Right atrium auricular region (tissue), 2 donors: ENCODE measurements at places on chromosomes 1 and 21. TPM values are rescaled to one million over a fixed set of nuclear protein-coding genes. Genes with fewer than 3 reads are reported as not detected.

SPRR2D gene
- not detected for total RNA-seq

CADM3 gene
- total RNA-seq, result 12.5 TPM

INAVA gene
- total RNA-seq, result not detected

GIPC2 gene
- total RNA-seq, result 2.3 TPM

OR2L13 gene
- total RNA-seq, result not detected

C1orf185 gene
- total RNA-seq, result not detected

GRCh38 chr1:925561-926421, 2.1 kb downstream of the SAMD11 start:
- DNase-seq, result no peak

DNA sequence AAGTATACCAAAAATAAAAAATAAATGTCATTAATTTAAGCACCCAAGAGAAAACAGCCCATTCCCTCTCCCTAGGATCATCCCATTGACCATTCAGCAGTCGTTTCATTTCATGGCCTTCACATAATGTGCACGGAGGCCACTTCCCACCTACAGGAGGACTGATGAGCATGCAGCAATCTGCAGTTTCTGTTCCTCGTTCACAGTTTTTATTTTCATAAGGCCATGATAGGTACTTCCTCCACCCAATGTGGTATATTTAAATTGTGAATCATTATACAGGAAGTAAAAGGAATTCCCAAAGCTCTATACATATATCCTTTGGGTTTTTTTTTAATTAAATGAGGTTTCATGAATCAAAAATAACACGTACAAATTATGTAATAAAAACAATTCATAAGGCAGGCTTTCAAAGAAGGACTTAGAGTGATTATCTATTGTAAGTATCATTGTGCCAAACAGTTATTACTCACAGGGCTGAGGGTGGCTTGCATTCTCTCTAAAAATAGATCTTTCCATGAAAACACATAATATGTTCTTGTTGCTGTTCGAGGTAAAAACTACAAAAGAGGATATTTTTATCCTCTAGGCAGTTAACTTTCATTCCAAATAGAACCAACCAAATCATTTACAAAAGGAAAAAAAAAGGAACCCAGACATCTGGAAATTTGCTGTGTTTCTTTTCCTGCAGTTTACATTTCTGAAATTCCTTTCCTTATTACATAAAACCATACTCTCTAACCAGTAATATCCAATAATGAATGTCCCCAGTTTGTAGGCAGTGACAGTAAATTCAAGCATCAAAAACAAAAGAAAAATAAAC, 27.5 kb upstream of the SLC44A3 start:
- DNase-seq, result no peak

GRCh38 chr1:160416369-160416768, 16.0 kb downstream of the VANGL2 start:
- no peak for DNase-seq

- DNase-seq, result no peak
These were observed 16.3 kb downstream of the DPYD start for GRCh38 chr1:97904534-97904933.

GRCh38 chr1:245001252-245001651, 136.9 kb upstream of the HNRNPU start:
- DNase-seq, result no peak

DNA sequence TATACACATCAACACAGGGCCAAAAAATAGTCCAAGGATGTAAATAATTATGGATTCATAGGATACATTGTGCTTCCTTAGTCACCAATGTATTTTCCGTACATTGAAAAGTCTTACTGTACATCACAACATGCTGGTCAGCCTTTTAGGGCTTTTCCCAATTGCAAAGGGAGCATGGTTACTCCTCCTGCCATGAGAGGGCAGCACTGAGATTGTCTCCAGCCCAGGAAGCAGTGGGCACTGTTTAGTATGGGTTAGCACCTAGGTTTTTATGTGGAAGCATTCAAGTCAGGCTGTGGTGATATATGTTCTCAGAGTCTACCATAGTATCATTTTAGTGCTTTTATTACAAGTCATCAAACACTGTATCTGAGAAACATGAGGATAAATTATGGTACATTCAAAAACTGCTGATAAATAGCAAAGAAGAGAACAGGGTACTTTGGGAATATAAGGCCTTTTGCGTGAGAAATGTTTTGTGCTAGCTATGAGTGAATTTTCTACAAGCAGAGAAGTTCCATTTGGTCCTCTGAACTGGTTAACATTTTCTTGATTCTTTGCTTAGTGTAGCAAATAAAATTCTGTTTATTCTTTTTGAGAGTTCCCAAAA, 34.0 kb downstream of the ST6GALNAC5 start:
- no peak for DNase-seq
